Fibroblast of villous mesenchyme (primary cell): ENCODE measurements at places on chromosomes 2 and 18. TPM values are rescaled to one million over a fixed set of nuclear protein-coding genes. Genes with fewer than 3 reads are reported as not detected.

DNA sequence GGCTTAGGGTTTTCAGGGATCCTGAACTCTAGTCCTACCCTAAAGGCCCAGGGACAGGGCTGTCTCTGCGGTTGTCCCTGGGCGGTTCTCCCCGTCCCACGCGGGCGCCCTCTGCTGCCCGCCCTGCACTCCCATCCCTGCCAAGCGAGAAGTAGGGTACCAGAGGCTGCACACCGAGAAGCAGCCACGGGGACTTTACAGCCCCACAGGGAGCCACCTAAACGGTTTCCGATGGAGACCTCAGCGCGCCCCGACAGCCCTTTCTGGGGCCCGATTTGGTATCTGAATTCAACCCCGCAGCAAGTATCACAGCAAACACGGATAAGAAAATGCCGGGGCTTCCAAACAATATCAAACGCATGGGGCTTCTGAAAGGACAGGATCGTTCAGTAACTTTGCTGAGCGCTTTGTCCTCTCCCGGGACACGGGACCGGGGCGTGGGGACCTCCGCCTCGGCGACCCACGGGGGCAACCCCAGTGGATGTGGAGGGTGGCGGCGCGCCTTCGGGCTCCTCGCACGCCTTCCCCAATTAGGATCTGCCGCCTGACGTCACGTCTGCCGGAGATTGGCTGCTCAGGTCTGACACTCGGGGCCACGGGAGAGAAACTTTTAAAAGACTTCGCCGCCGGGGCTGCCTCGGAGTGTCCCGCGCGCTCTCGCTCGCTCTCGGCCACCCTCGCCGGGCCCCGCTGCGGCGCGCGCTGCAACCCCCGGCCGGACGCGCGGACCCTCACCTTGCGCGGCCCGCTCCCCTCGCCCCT is at the start of gene LTBP1:
Gene LTBP1, plus strand, starts transcription at position 640 of the 762 bp plus-strand sequence. CDS start 372 bp downstream, outside the sequence.
- peak; percentile 82 for DNase-seq

DNA sequence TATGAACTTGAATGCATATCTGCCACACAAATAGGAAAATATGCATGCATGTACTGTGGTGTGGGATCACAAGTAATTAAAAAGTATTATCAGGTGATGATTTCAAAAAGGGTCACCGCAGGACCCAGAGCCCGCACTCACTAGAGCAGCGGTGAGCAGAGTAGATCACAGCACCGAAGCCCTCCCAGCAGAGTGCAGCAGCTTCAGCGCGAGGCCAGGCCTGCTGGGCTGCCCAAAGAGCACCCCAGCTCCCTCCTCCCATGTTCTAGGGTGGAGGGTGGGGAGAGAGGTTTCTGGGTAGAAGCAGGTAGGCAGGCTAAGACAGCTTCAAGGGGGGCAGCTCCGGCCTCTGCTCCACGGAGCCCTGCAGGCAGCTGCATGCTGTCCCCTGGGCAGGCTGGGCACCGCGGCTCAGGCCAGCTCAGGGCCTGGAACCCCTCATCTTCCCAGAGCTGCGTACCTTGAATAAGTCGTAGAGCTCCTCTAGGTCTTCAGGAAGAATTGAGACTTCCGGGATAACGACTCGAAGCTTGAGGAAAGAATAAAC is 24.9 kb downstream of the RPL31 start:
- no peak for DNase-seq

- no peak for DNase-seq
Measured at GRCh38 chr2:114960389-114960788, 517.9 kb downstream of the DPP10 start.

Gene SCTR
- not detected in 2 replicates for total RNA-seq

Gene MTCL1
- 59.6 and 80.5 TPM in 2 replicates for total RNA-seq

DNA sequence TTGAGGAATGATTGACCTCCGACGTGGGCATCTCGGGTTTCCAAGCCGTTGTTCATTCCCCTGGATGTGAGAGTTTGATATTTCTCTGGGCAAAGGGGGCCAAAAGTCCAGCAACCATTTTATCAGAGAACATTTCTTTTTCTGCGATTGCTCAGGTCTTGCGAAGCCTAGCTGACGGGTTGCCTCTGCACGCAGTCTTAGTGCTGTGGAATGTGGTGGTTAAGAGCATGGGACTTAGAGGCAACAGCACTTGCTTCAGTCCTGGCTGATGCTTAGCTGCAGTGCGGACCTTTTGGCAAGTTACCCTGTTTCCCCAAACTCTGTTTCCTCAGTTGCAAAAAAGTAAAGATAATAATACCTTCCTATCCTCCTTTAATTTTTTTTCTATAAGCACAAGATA is 45.0 kb downstream of the FAP start:
- DNase-seq, result peak; percentile 30

DNA sequence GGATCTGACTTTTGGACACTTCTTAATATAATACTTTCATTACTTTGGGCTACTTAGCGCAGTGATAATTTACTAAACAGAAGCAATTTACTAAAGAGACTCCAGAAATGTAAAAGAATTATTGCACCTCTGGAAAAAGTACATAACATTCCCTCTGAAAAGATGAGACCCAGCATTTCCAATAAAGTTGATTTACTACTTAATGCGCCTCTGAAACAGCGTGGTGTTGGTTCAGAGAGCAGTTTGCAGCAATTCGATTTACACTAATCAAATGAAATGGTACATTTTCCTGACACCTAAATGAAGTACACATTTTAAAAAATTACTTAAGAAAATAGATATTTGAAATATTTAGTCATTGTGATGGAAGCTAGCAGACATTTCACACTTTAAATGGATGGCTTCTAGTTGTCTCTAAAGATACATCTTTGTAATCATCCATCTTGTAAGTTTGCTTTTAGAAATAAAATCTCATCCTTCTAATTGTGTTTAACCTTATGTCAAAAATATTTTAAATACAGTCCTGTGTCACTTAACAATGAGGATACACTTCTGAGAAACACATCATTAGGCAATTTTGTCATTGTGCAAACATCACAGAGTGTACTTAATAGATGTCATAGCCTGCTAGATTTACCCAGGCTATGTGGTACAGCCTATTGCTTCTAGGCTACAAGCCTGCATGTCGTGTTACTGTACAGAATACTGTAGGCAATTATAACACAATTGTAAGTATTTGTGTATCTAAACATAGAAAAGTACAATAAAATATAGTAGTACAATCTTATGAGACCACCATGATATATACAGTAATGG is 284.6 kb upstream of the UBE2E3 start:
- no peak for DNase-seq

DNA sequence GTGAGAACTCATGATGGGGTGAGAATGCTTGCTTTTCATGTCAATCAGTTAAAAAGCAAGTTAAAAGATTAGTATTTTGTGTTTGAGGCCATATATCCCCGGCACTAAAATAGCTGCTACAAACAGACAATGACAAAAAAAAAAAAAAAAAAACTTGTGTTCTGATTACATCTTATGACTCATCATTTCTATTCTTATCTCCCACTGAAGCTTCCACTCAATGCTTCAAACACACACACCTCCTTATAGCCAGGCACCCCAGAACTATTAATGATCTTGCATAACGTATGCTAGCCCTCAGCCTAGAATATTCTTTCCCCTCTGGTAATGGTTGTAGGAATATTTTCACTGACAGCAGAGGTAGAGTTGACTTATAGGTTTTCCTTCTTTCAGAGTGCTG is 778.3 kb downstream of the TRIB2 start:
- no peak for DNase-seq
